Muscle of back (tissue), 13 donors: ENCODE measurements at places on chromosomes 13 and 19.

- DNase-seq = no peak
Measured at GRCh38 chr19:6769006-6769619, 1.9 kb upstream of the SH2D3A start.

GRCh38 chr19:38617764-38618589 lies at the start of gene MAP4K1:
Gene MAP4K1 (minus strand): TSS chr19:38617953. CDS start chr19:38617895, 58 bp downstream.
- no peak for DNase-seq

- peak; percentile 75 for DNase-seq
Measured at GRCh38 chr13:20182231-20182846, 10.4 kb downstream of the GJB2 start.

- no peak for DNase-seq
Measured at GRCh38 chr13:19817106-19817505, 34.4 kb upstream of the PSPC1 start.

GRCh38 chr19:11380653-11381537 lies 3.2 kb downstream of the EPOR start:
- peak; percentile 96 for DNase-seq

GRCh38 chr19:41226053-41226873 lies 7.2 kb downstream of the AXL start:
- DNase-seq = peak; percentile 85
